ENCODE measurements at places on chromosomes 11 and 22. TPM values are rescaled to one million over a fixed set of nuclear protein-coding genes. Genes with fewer than 3 reads are reported as not detected.

- DNase-seq = no peak
Observed at GRCh38 chr22:48644108-48644507, 1183.6 kb downstream of the BRD1 start.

DNA sequence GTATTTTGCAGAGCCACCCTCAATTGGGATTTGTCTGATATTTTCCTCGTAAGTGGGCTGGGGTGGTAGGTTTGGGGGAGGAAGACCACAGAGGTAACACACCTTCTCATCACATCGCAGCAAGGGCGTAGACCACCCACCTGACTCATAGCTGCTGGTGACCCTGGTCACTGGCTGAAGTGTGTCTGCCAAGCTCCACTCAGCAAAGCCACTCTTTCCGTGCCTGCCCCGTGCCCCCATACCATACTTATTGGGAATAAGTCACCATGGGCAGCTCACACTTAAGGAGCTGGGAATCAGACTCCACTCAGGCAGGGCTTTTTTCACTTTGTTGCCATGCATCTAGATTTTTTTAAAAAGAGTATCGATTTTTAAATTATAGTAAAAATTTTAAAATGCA lies 111.6 kb downstream of the PHF21B start:
- no peak for DNase-seq

GRCh38 chr22:41401781-41402648 lies 20.3 kb downstream of the TEF start:
- DNase-seq = peak; percentile 83

The FGF19 gene
- total RNA-seq = 0.22 TPM

The OR8A1 gene
- total RNA-seq = not detected

The ZC3H7B gene
- 51.7 TPM for total RNA-seq
